Stimulated activated memory B cell treated with anti-CD40 and anti-IgM and Interleukin-4, amounts not matched to agents 10 μg/mL and 1 μg/mL and 100 μg/mL, for 72 hours (primary cell): ENCODE measurements at places on chromosomes 4 and X.

- no peak for ATAC-seq
These were observed 121.2 kb downstream of the TBCK start for GRCh38 chr4:106194801-106195200.

DNA sequence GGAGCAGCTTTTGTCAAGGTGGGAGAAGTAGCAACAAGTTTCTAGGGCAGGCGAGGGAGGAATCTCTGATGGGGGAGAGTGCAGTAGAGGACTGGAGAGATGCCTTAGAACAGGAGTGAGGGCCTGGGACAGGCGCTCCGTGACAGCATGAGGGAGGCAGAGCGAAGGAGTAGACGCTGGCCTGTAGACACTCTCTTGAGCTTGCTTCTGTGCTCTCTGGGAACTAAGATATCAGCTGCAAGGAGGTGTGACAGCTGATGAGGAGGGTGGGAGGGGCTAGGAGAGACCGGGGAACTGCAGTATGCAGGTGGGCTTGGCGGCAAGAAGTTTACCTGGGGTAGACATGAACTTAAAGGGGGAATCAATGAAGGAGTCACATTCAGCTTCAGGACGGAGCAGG, 35.7 kb downstream of the MECP2 start:
- no peak for ATAC-seq

DNA sequence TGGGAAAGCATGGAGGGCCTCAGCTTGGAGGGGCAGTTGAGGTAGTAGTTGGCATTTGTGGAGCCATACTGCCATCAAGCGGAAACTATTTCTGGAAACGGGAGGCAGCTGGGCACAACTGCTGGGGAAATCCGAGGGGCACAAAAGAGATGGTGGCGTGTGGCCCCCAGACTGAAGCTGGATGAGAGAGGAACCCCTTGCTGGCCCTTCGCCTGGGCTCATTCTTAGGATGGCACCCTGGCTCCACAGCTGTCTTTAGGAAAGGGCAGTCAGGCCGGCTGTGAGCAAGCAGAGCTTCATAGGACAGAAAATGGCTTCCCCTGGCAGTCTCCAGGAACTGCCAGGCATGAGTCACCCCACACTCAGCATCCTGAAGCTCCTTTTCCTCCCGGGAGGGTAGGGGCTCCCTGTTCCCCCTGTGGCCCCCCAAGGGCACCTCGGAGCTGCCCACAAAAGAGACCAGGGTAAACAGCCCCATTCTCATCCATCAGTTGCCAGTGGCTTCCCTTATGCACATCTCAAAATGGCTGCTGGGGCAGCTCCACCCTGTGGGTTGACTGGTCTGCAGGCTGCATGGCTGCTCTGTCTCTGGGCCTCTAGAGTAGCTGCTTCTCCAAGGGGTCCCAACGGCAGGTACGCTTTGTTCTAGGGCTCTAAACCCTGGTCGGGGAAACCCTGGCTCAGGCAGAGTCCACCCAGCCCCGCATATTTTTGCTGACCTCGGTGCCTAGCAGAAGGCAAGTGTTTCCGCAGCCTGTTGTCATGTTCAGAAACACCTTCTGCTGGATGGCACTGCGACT, 64.7 kb downstream of the NBDY start:
- no peak for ATAC-seq

GRCh38 chrX:20313899-20314298, 47.2 kb upstream of the RPS6KA3 start:
- ATAC-seq: peak; percentile 64

GRCh38 chrX:6071731-6072130, 156.9 kb downstream of the NLGN4X start:
- no peak for ATAC-seq

GRCh38 chrX:154019633-154020528, at the start of gene IRAK1:
IRAK1 (minus strand) TSS chrX:154019902; CDS start chrX:154019812, 90 bp downstream.
- peak; percentile 89 for ATAC-seq

DNA sequence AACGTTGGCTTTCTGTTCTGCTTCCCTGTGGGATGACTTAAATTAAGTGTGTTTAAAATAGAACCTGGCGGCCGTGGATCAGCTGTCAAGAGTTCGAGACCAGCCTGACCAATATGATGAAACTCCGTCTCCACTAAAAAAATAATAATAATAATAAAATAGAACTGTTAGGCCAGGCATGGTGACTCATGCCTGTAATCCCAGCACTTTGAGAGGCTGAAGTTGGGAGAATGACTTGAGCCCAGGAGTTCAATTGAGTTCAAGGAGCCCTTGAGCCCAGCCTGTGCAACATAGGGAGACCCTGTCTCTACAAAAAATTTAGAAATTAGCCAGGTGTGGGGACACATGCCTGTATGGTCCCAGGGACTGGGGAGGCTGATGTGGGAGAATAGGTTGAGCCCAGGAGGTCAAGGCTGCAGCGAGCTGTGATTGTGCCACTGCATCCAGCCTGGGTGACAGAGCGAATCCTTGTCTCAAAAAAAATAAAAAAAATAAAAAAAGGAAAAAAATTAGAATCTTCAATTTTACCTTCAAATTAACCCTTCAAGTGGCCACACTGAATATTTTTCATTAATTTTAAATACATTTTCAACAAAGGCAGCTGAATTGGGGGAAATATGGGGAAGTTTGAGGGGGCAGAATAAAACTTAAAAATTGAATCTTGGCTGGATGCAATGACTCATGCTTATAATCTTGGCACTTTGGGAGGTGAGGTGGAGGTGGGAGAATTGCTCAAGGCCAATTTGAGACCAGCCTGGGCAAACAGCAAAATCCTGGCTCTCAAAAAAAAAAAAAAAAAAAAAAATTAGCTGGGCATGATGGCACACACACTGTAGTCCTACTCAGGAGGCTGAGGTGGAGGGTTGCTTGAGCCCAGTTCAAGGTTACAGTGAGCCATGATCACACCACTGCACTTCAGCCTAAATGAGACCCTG, 31.8 kb upstream of the HSD17B13 start:
- ATAC-seq: no peak
